GM23338 (cell line): ENCODE measurements at places on chromosomes 6 and 20.

DNA sequence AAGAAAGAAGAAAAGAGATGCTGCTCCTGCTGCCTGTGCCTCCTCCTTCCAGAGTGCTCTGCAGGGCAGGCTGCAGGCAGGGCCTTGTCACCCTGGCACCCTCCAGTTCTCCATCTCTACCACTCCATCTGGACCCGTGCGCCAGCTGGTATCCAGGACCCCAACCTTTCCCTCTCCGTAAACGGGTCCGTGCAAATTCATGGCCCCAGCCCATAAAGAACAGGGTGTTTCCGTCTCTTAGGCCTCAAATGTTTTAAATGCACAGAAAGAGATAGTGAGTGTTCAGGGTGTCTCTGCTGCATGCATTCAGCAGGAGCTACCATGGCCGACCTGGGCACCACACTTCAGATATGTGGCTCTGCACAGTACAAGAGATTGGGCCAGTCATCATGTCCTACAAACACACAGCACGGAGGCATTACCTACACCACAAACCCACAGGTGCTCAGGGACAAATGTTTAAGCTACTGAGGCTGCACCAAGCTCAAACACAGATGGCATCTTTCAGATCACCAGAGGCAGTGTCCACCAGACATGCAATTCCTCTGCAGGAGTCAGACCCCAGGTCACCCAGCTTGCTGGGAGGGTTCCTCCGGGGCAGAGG lies 258.1 kb downstream of the DLL1 start:
- no peak for DNase-seq

GRCh38 chr6:156949376-156949775 lies 172.2 kb downstream of the ARID1B start:
- DNase-seq: no peak

GRCh38 chr6:47234266-47234933 lies 75.3 kb downstream of the TNFRSF21 start:
- DNase-seq: no peak

- DNase-seq: no peak
These were observed 156.5 kb upstream of the PRDM1 start for GRCh38 chr6:105929626-105930025.

GRCh38 chr6:155234687-155235086 lies 29.1 kb upstream of the CLDN20 start:
- DNase-seq: peak; percentile 50

GRCh38 chr6:167274270-167274669 lies 16.8 kb upstream of the UNC93A start:
- DNase-seq: no peak

GRCh38 chr6:147447835-147448611 lies 60.5 kb upstream of the SAMD5 start:
- DNase-seq: peak; percentile 97

GRCh38 chr6:3500262-3501014 lies 43.6 kb upstream of the SLC22A23 start:
- no peak for DNase-seq

DNA sequence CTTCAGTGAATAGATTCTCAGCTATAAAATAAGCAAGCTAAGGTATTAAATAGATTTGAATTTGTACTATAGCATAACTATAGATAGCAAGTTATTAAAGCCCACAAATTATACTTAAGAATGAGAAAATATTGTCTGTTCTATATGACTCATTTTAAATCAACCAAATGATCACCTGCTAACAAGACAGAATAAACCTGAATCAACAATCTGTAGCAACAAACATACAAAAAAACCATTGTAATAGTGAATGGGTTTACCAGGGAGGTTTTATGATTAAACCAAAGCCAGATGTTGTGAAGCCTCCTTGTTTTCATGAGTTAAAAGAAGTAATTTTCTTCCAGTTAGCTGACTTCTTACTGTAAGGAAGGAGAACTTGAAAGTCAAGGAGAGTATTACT lies 71.9 kb upstream of the HTR1B start:
- DNase-seq: no peak

GRCh38 chr20:9200196-9200595 lies 131.3 kb downstream of the PLCB4 start:
- no peak for DNase-seq

- no peak for DNase-seq
These were observed 14.8 kb downstream of the MTCH1 start for GRCh38 chr6:36970892-36971842.

GRCh38 chr20:59205044-59205443 lies 41.4 kb downstream of the ZNF831 start:
- no peak for DNase-seq

DNA sequence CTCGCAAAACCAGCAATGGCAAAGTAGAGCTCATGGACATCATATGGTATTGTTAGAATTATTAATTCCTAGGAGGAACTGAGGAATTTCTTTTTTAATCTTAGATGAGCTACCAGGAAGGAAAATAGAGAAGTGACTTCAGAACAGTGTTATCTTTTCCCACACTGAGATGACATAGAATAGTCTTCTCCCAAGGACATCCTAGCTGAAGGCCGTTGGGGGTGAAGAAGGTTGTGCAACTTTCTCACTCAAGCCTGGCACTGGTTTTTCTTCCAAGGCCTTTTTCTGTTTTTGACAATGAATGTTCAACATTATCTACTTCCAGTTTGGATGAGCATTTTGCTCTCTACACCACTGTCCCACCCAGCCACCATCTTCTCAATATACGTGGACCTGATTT lies 35.8 kb upstream of the MAS1 start:
- DNase-seq: no peak

GRCh38 chr6:81895511-81896185 lies 143.2 kb upstream of the TENT5A start:
- DNase-seq: no peak

- peak; percentile 73 for DNase-seq
These were observed 31.7 kb downstream of the SAMHD1 start for GRCh38 chr20:36919715-36920333.

- no peak for DNase-seq
These were observed 47.7 kb downstream of the ADAT2 start for GRCh38 chr6:143402721-143403336.

DNA sequence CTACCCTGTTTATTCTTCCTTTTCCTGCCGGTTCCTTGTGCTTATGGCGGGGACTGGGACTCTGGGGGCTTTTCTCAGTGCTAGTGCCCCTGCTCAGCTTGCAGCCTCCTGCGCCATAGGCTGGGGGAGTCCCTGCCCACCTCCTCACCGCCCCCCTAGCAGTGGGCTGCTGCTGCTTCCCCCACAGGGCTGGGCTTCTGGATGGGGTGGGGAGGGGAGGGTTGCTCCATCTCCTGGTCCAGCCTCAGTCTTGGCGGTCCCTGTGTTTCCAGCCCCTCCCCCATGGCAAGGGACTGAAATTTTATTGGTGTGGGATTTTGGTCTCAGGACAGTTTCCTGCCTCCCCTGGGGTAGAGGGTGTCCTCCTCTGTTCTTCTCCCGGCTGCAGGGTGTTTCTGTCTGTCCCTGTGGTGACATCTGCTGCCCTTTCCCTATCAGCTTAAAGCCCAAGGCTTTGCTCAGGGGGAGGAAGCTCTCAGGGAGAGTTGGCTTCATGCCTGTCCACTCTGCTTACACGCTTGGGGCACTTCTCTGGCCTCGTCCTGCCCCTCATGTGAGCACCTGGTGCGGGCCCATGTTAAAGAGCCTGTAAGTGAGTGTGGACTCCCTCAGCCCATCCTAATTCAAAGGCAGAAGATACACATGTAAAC lies 100.6 kb downstream of the HIVEP1 start:
- DNase-seq: no peak

DNA sequence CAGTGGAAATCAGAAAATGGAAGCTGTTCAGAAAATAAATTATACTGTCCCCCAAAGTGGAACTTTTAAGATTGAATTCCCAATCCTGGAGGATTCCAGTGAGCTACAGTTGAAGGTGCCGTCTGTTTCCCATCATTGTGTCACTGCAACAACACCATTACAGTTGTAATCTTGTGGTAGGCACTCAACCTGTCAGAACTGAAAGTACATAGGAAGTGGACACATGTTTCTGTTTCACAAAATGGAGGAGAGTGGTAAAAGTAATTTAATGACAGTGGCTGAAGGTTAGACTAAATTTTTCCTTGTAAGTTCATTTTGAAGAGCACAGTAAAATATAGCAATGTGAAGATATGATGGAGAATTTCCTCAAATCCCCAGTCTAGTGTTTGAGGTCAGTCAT lies 70.0 kb downstream of the CD109 start:
- DNase-seq: no peak

DNA sequence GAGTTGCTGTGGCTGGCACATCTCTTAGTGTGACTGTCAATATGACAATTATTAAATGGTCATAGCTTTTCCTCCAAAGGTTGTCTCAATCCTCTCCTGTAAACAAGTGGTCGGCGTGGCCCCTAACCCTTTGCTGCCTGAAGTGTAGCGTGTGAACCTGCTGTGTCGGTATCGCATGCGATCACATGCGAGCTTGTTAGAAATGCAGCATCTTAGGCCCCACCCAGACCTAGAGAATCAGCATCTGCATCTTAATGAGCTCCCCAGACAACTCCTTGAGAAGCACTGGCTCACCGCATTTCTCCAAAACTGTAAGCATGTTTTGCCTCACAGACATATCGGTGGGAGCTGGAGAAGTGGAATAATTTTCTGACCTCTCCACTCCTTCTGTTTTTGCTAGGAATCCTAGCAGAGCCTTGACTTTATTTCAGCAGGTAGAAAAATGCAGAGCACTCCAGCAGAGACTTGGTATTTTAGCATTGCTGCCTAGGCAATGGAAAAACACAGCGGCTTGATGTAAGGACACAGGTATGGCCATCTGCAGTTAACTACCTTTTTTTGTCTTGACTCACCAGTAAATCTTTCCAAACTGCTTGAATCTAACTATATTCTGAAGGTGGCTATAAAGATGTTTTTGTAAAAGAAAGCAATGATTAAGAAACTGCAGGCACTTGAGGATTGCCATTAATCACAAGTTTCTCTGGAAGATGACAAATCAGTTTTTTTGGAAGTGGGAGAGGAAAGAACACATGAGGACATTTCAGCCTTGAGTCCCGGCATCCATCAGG lies 67.6 kb downstream of the PSMG4 start:
- peak; percentile 54 for DNase-seq

DNA sequence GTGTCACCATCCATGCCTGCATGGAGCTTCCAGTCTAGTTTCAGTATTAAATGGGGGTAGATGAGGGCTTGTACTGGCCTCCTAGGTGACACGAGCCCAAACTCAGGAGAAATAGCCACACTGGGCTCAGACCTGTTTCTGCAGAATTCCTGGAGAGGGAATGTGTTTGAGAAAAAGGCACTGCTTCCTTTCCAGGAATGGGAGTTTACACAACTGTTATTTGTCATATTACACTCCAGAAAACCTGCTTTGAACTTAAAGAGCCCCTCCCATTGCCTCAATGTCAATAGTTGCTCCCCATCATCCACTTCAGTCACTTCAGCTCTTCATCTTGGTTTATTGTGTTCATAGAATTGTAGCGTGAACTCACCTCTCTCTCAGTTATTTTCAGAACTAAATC lies 151.5 kb downstream of the CFAP61 start:
- no peak for DNase-seq

DNA sequence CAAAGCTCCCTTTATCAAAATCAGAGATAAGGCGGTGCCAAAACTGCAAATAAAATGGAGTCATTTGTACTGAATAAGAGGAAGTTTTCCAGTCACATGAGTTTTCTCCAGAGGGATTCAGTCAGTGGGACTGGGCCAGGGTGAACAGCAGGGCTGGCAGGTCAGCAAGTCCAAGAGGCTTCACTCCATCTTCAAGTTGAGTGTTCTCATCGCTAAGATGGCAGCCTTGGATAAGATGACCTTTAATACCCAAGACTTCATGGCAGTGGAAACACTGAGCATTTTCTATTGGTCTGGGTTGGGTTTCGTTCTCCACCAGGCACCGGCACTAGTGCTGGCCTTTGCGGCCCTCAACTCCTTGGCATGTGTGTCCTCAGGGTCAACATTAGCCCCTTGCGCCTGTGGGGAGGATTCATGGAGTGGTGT lies 29.3 kb upstream of the IGF2R start:
- no peak for DNase-seq

DNA sequence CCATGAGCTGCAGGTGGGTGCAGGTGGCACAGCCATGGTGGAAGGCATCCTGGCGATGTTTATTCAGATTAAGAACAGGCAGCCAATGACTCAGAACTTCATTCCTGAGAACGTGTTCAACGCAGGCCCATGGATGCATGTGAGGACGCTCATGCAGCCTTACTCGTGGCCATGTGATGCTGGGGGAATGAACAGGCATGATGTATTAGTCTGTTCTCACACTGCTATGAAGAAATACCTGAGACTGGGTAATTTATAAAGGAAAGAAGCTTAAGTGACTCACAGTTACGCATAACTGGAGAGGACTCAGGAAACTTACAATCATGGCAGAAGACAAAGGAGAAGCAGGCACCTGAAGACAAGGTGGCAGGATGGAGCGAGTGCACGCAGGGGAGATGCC lies 146.6 kb downstream of the RNASET2 start:
- DNase-seq: no peak

DNA sequence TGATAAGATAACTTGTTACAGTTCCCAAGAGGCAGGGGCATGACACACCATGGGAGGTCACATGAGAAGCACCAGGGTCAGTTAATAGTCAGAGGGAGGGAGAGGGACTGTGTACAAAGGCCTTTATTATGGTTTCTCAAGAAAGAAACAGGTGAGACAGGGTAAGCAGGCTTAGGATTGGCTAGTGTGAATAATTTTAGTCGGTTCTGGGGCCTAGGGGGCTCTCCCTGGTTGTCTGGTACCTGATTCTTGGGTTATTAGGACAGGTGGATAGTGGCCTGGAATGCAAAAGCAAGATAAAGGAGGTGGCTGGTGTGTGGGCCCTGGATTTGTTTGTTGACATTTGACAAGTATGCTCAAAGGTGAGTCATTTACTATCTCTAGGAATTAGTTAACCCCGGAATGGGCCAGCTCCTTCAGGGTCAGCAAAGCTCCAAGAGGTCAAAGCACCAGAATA lies 49.4 kb upstream of the MCUR1 start:
- DNase-seq: no peak

DNA sequence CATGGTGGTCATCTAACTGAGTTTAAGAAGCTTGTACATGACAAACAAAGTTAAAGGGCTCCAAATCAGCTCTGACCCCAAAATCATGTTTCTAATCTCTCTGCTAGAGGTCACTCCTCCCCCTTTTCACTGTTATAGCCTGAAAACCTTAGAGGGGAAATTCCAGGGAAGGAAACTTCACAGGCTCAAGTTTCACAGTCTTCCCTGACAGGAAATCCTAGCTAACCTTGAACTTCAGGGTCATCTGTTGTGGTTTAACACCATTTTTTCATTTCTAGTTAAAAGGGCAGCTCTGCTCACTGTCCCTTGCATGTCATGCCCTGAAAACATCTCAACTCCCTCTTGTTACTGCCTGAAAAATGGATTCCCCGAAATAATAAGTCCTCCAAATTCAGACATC lies 104.4 kb upstream of the BMP2 start:
- peak; percentile 62 for DNase-seq
